ENCODE measurements at places on chromosomes 1 and 21.

DNA sequence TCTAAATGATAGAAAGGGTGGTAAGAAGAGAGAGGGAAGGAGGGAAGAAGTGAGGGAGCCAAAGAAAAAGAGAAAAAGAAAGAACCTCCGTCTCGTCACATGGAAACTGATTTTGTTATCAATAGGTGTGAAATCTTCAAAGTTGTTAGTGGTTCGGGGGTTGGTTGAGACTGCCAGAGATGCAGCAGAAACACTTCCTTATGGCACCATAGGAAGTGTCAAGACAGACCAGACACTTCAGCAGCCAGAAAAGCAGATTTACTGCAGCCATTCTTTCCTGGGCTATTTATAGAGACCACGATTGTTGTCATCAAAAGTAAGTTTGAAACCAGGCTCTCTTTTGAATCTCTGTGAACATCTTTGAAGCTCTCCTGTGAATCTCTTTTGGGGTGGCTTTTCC lies 150.5 kb downstream of the PLPPR5 start:
- DNase-seq: no peak

GRCh38 chr1:34055818-34056217 lies 109.2 kb downstream of the CSMD2 start:
- no peak for DNase-seq

DNA sequence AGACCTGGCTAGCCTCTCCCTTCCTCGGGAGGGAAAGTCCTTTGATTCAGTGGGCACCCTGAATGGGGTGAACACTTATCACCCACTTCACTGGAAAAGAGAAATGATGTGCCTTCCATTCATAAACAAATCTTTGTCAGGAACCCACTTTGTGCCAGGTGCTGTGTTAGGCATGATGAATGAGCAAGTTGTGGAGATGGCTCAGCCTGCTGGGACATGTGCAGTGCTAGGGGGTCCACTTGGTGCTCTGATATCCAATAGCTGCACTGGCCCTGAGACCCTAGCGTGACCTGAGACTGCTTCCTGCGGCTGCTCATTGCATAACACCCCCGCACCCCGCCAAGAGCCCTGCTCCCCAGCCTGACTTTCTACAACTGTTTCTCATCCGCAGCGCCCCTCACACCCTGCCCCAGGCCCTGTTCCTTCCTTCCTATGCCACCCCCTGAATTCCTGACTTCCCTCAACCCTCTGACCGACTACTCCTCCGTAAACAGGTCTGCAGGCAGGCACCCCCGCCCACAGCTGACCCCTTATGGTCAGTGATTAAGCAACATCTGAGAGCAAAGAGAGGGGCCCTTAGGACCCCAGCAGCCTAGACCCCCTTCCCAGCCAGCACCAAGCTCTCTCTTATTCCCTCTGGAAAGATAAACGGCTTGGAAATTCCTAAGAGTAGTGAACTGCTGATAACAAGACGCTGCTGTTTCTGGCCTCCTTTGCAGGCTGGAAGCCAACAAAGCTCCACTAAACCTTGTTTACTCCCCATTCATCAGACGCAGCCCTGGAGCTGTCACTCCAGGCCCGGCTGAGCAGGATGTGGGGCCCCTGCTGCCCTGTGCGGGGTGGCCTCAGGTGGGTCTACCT lies 12.9 kb downstream of the CSRP1 start:
- no peak for DNase-seq

GRCh38 chr1:9726905-9727595 lies 75.5 kb downstream of the PIK3CD start:
- DNase-seq: no peak

DNA sequence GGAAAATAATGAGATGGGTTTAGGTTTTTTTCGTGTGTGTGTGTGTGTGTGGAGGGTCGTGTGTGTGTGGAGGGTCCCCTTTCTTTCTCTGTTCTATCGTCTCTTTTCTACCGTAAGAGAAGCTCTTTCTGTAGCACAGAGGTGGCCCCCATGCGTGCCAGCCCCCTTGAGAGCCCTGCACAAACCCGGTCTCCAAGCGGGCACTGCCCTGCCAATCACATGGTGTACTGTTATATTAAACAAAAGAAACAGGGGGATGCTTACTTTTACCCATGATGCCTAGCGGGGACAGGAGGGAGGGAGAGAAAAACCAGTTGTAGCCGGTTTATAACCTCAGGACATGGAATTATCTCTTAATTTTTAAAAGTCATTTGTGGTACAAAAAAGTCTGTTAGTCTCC lies 41.0 kb downstream of the GATAD2B start:
- no peak for DNase-seq

DNA sequence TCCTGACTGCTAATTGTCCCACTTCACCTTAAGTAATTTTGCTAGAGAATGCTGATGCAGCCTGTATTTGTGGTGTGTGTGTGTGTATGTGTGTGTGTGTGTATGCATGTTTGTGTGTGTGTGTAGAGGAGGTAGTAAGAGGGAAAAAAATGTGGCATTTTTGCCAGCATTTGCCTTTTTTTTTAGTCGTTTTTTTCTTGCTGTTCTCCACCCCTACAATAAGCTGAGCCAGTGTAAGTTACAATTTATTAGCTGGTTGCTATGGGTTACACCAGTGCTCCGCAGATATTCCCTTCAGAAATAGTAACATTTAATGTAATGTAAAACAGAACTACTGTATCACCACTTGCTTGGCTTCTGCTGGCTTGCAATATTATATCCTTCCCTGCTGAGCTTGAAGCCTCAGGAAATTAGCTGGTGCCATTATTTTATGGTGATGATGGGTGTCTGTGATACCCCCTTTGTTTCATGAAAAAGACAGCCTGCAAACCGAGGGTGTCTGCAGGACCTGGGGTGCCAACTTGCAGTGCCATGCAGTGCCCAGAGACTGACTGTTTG lies 23.4 kb upstream of the IGSF3 start:
- no peak for DNase-seq

DNA sequence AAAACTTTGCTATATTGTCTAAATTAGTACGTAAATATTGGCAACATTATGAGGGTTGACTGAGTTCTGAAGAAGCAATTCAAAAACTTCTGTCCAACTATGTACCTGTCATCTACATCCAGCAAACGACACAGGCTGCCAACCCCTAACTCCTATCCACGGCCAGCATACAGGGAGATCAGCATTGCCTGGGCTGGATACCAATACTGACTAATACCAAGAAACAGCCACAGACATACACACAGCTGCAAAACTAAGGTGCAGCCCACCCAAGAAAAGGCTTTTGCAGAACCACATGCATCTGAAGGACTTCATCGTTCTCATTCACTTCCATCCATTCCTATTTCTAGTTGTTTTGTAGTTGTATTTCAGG lies 2.0 kb downstream of the KIAA0319L start:
- DNase-seq: no peak

- no peak for DNase-seq
Measured at GRCh38 chr1:64082459-64082858, 121.0 kb upstream of the UBE2U start.

DNA sequence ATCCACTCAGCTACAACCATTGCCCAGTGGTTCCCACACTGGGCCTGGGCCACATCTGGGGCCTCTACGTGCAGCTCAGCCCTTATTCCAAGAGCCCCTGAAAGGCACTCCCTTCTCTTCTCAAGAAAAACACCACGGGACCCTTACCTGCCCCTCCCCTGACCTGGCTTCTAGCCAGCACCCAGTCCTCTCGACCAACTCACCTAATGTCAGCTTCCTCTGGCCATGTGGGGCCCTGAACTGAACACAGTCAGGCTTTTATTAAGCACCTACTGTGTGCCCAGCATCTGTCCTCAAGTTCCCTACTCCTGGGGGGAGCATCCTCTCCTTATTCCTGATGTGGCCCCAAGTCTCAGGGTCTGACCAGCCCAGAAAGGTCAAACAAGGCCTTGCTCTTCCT lies 208.4 kb downstream of the MATN1 start:
- no peak for DNase-seq

GRCh38 chr1:190144650-190145049 lies 333.0 kb downstream of the BRINP3 start:
- no peak for DNase-seq

GRCh38 chr1:36539526-36539925 lies 56.8 kb upstream of the CSF3R start:
- no peak for DNase-seq

DNA sequence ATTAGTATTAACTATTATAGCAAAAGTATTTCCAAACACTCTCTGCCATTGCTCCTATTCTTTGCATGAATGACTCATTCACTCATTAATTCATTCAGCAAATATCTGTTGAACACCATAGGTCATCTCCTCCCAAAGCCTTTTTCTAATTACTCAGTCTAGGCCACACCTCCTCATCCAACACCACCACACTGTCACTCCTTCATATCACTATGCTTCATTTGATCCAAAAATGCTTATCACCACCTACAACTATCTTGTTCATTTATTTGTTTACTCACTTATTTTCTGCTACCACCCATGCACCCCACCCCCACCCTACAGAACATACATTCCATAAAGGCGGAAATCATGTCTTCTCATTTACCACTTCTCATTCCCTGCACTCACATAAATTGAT lies 94.4 kb upstream of the TNFSF4 start:
- DNase-seq: no peak

GRCh38 chr1:31529999-31530684 lies 46.2 kb upstream of the TINAGL1 start:
- DNase-seq: no peak

- peak; percentile 66 for DNase-seq
Measured at GRCh38 chr1:198681831-198682759, 43.3 kb downstream of the PTPRC start.

DNA sequence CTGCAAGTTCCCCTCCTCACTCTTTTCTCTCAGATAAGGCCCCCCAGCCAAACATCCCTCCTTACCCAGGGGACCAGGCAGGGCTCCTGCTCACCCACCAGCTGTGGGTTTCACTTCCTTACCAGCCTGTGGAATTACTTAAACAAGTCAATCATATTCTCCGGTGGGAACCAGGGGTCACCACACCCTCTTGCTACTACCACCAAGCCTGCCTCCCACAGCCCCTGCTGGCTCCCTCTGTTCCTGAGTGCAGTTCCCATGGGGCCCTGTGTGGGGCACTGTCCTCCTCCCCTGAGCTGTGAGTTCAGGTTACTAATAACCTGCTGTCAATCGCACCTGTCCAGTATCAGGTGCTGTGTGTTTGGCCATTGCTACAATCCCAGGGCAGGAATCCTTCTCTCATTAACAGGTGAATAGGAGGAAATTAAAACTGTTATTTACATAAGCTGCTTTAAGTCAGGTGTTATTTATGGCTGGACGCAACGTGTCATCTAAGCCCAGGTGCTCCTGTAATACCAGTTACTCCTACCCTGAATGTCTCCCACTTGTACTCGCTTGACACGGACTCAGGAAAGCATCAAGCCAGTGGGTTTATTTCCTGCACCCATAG lies 53.1 kb upstream of the LBR start:
- DNase-seq: no peak

DNA sequence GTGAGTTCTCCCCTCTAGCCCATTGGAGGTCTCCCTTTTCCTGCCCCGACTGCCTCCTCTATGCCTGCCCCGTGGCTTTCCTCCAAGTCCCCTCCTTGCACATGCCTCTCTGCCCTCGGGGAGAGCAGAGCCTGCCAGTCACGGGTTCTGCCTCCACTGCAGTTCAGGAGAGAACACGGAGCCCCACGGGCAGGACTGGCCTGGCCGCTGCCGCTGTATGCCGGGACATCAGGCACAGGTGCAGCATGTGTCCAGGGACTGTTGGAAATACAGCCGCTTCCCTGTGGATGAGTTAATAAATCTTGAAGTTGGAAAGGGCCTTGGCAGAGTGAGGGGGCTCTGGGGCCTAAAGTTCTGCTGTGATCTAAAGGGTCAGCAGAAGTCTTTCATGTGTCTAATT lies 676.6 kb downstream of the MATN1 start:
- DNase-seq: no peak

GRCh38 chr1:208535511-208535910 lies 291.3 kb upstream of the PLXNA2 start:
- no peak for DNase-seq

DNA sequence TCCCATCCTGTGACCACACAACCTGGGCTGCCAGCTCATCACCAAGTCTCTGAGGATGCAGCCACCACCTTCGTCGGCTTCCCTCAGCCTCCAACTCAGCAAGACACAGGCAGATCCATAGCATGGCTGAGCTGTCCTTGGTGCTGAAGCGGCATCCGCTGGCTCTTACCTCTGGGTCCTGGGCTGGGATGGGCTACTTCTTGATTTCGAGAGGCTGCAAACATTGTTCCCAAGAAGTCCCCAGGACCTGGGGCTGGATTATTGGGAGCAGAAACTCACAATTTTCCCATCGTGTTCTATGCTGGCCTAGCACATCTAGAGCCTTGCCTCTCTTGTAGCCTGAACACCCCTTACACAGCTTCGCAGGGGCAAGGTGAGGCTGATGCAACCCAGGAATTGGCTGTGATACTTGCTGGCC lies 24.9 kb upstream of the C1QA start:
- DNase-seq: no peak

DNA sequence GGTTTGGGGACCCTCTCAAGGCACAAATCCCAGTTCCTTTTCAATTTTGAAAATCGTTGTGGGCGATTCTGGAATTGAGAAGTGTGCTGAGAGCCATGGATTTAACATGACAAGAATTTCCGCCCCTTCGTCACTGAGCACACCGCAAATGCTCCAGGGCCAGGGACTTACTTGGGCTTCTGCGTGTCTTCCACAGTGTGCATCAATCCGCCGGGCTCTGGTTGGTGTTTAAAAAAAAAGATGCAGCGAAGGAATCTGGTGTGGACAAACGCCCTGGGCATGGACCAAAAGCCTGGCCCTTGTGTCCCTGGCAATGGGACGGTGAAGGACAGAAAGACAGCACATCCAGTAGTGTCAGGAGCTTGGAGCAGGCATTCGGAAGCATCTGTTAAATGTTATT lies 696 bp upstream of the CLDN14 start:
- no peak for DNase-seq

DNA sequence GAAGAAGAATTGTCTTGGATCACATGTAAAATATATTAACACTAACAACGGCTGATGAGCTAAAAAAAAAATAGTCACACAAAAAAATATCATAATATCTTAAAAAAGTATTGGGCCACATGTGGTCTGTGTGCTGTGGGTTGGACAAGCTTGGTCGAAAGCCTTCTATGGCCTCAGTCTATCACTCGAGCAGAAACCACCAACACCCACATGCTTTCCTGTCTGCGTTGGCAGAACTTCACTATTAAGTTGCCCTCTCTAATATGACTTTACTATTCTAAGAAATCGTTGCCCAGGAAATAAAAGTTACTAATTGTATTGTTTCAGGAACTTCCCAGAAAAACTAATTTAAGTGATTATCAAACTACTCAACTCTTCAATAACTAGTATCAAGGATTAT lies 28.2 kb upstream of the ETS2 start:
- DNase-seq: no peak

DNA sequence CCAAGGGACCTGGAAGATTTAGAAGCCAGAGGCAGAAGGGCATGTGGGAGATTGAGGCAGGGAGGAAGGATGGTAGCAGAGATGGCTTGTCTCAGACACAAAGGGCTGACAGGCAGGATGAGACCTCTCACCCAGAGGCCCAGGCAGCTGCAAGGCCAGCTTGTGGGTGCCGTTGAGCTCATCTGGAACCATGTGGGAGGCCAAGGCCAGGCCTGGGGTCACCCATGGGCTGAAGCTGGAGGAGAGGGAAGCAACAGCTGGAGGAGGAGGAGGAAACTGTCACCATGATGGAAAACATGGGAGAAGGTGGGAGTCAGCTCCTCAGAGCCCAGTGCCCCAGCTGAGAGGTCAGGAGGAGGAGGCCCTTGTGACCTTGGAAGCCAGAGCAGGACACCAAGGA lies 6.4 kb downstream of the CRABP2 start:
- DNase-seq: no peak
